ENCODE measurements at places on chromosomes 2 and 18.

GRCh38 chr2:177242121-177242987 lies 22.2 kb downstream of the NFE2L2 start:
- H3K4me1 ChIP-seq: peaks cover 30% of the 10 kb centered on the region
- H3K4me3 ChIP-seq: peak overlapping the region; percentile 23
- H3K27me3 ChIP-seq: no peaks in the 10 kb centered on the region
- H3K36me3 ChIP-seq: no peaks in the 10 kb centered on the region
- H3K27ac ChIP-seq: peak overlapping the region; percentile 94

DNA sequence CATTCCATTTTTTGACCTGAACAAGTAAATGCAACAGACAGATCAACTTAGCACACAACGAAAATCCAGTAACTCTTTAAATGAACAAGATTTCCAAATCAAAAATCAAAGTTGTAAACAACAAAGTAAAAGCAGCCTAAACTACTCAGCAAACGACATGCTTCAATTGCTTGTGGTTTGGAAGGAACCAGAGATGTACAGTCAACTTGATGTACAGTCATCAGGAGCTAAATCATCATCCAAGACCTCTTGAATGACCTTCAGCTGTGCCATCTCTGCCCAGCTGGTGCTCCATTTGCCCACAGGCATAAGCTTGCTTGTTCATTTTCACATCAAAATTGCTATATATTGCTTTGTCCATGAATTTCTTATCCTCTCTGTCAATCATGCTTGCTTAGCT lies 109.8 kb downstream of the UPP2 start:
- no peaks in the 10 kb centered on the region for H3K27me3 ChIP-seq
- H3K4me3 ChIP-seq: no peak overlapping the region
- H3K27ac ChIP-seq: no peak overlapping the region

GRCh38 chr18:69787825-69788547 lies 159.7 kb downstream of the CD226 start:
- H3K27me3 ChIP-seq: no peaks in the 10 kb centered on the region
- no peaks in the 10 kb centered on the region for H3K4me1 ChIP-seq
- H3K36me3 ChIP-seq: no peaks in the 10 kb centered on the region
- H3K27ac ChIP-seq: no peak overlapping the region
- no peak overlapping the region for H3K4me3 ChIP-seq

GRCh38 chr2:42960002-42960841 lies 167.8 kb upstream of the HAAO start:
- no peak for DNase-seq
- peaks cover 35% of the 10 kb centered on the region for H3K4me1 ChIP-seq
- no peak overlapping the region for H3K4me3 ChIP-seq
- no peaks in the 10 kb centered on the region for H3K27me3 ChIP-seq
- H3K36me3 ChIP-seq: no peaks in the 10 kb centered on the region

DNA sequence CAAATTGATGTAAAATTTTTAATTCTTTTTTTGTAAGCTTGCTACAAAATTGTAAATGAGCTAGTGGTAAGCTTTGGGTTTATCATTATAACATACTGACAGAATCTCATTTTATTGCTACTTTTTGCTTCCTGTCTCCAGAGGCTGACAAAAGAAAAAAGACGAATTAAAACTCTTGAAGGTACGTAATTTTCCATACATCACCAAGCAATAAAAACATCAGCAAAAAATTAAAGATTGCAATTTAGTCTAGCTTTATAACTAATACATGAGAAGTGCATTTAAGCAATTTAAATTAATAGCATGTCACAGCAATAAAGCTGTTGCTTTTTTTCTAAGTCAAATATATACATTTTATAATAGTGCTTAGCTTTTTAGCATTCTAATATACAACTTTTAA lies 94.6 kb upstream of the SNTG2 start:
- DNase-seq: no peak
- H3K27me3 ChIP-seq: no peaks in the 10 kb centered on the region
- H3K27ac ChIP-seq: no peak overlapping the region
- no peak overlapping the region for H3K4me3 ChIP-seq
- no peaks in the 10 kb centered on the region for H3K4me1 ChIP-seq

DNA sequence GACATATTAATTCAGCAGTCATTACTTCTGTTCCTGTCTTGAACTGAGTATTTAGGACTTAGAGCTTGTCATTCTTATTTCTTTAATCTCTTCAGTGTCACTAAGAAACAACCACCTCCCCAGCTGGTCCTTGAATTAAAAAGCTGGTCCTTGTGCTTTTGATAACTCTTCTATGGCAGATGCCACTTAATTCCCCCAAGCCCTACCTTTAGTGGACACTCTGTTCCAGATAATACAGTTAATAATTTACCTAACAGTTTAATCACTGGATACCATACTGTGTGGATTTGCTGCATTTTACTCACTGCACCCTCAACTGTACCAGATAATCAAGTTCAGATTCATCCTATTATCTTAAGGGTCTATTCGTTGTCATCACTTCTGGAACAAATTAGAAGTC lies 73.1 kb downstream of the SKA1 start:
- H3K36me3 ChIP-seq: no peaks in the 10 kb centered on the region
- H3K4me1 ChIP-seq: no peaks in the 10 kb centered on the region
- DNase-seq: no peak
- H3K27me3 ChIP-seq: no peaks in the 10 kb centered on the region
- no peak overlapping the region for H3K4me3 ChIP-seq

DNA sequence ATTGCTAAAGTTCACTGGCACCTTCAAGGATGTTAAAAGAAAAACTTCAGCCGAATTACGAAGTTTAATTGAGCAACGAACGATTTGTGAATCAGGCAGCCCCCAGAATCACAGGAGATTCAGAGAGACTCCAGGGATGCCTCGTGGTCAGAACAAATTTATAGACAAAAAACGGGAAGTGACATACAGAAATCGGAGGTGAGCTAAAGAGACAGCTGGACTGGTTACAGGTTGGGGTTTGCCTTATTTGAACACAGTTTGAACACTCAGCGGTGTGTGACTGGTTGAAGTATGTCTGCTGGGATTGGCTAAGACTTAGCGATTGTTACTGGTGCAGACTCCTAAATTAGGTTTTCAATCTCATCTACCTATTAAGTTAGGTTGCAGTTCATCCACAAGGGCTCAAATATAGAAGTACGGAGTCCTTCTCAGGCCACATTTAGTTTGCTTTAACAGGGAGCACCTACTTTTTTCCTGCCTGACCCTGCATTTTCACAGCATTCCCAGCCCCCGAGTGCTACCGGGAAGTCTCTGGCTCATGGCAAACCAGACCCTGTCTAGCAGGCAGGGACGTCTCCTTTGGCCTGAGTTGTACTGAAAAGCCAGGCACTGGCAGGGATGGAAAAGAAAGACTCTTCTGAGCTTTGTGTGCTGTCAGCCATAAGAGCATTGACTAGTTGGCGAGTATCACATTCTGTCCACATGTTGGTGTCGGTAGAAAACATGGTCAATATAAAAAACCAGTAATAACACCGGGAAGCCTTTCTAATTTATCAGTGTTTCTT lies 41.1 kb downstream of the CDCA7 start:
- H3K4me3 ChIP-seq: no peak overlapping the region
- DNase-seq: no peak
- H3K27me3 ChIP-seq: no peaks in the 10 kb centered on the region
- H3K27ac ChIP-seq: no peak overlapping the region
- no peaks in the 10 kb centered on the region for H3K4me1 ChIP-seq
- H3K36me3 ChIP-seq: no peaks in the 10 kb centered on the region

DNA sequence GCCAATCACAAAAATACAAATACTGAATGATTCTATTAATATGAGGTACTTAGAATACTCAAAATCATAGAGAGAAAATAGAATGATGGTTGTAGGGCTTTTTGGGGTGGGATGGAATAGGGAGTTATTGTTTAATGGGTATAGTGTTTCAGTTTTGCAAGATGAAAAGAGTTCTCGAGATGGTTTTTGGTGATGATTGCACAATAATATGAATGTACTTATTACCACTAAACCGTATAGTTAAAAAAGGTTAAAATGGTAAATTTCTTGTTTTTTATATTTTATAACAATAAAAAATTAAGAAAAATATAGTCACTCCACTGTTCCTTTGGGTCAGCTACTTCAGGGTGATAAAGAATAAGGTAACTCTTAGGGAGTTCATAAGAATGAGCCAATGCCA lies 560.1 kb downstream of the TDRD15 start:
- no peaks in the 10 kb centered on the region for H3K27me3 ChIP-seq
- no peak overlapping the region for H3K27ac ChIP-seq
- no peaks in the 10 kb centered on the region for H3K4me1 ChIP-seq

- DNase-seq: peak; percentile 77
- peak overlapping the region; percentile 97 for H3K27ac ChIP-seq
- peaks cover 2% of the 10 kb centered on the region for H3K4me1 ChIP-seq
- peak overlapping the region; percentile 77 for H3K4me3 ChIP-seq
- H3K36me3 ChIP-seq: no peaks in the 10 kb centered on the region
- no peaks in the 10 kb centered on the region for H3K27me3 ChIP-seq
These were observed 1.6 kb downstream of the BAZ2B start for GRCh38 chr2:159614534-159615366.

- no peaks in the 10 kb centered on the region for H3K4me1 ChIP-seq
- H3K4me3 ChIP-seq: no peak overlapping the region
- no peaks in the 10 kb centered on the region for H3K27me3 ChIP-seq
- no peaks in the 10 kb centered on the region for H3K36me3 ChIP-seq
- DNase-seq: no peak
These were observed 45.1 kb downstream of the DPYSL5 start for GRCh38 chr2:26892922-26893524.

- H3K4me3 ChIP-seq: no peak overlapping the region
- H3K27ac ChIP-seq: no peak overlapping the region
- DNase-seq: no peak
- H3K27me3 ChIP-seq: peaks cover 12% of the 10 kb centered on the region
- H3K4me1 ChIP-seq: peaks cover 3% of the 10 kb centered on the region
- no peaks in the 10 kb centered on the region for H3K36me3 ChIP-seq
These were observed 2.8 kb upstream of the CDCA7 start for GRCh38 chr2:173351879-173352278.

DNA sequence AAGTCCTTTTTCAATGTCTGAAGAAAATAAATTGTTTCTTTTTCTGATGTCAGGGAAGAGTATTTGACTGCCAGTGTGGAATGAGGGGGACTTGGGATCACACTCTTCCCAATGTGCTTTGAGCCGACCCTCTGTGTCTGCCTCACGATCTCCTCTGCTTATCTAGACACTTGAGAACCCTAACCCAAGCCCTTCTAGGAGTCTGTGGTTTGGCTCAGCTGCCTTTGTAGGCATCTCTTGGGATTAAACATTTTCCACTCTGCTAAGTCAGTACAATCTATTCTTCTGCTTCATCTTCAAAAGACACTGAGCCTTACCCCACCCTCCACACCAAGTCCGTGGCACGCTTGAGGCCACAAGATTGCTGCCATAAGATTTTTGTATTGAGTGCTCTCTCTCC lies 19.4 kb downstream of the FAM110C start:
- no peak for DNase-seq
- no peak overlapping the region for H3K27ac ChIP-seq
- no peak overlapping the region for H3K4me3 ChIP-seq
- no peaks in the 10 kb centered on the region for H3K27me3 ChIP-seq
- H3K4me1 ChIP-seq: no peaks in the 10 kb centered on the region

- H3K36me3 ChIP-seq: no peaks in the 10 kb centered on the region
- DNase-seq: no peak
- no peaks in the 10 kb centered on the region for H3K4me1 ChIP-seq
- H3K27ac ChIP-seq: no peak overlapping the region
- H3K4me3 ChIP-seq: no peak overlapping the region
These were observed 55.5 kb upstream of the ACVR2A start for GRCh38 chr2:147789287-147789686.

DNA sequence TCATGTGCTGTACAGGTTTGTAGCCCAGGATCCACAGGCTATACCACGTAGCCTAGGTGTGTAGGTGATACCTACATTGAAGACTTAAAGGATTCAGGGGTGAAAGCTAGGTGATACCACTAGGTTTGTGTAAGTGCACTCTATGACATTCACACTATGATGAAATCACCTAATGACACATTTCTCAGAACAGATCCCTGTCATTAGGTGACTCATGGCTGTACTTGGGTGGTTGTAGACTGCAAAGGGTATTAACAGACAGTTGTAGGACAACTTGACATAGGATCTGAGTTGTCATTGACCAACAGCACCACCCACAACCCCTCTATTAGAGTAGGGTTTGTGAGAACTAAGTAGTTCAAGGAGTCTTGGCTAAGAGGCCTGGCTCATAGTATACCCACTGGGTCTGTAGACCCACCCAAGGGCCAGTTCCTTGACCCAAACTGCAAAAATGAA lies 27.7 kb upstream of the SMCHD1 start:
- H3K27me3 ChIP-seq: no peaks in the 10 kb centered on the region
- no peak overlapping the region for H3K4me3 ChIP-seq
- H3K4me1 ChIP-seq: no peaks in the 10 kb centered on the region
- no peak for DNase-seq
- no peaks in the 10 kb centered on the region for H3K36me3 ChIP-seq

DNA sequence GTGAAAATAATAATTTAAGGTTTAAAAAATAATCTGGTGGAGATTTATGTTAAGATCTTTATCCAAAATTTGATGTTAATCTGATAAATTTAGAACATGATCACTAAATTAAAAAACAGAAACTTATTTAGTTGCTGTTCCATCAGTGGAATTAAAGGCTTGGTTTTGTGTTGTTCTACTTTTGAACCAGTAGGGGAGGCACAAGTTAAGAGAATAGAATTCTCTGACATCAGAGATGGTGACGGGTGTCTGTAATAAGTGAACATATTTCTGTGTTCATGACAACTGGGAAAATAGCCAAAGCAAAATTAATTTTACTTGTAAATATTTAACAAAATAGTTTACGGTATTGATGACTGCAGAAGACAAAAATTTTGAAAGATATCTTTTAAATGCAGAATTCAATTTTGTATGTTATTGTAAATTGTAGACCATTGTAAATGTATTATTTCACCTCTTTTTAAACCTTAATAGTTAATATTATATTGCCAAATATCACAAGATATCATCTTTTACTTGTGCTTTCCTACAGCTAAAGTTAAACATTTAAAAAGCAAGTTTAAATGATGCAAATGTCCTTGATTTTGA lies 106.0 kb downstream of the UBR3 start:
- no peak overlapping the region for H3K4me3 ChIP-seq
- H3K27ac ChIP-seq: no peak overlapping the region
- DNase-seq: no peak
- H3K4me1 ChIP-seq: no peaks in the 10 kb centered on the region

DNA sequence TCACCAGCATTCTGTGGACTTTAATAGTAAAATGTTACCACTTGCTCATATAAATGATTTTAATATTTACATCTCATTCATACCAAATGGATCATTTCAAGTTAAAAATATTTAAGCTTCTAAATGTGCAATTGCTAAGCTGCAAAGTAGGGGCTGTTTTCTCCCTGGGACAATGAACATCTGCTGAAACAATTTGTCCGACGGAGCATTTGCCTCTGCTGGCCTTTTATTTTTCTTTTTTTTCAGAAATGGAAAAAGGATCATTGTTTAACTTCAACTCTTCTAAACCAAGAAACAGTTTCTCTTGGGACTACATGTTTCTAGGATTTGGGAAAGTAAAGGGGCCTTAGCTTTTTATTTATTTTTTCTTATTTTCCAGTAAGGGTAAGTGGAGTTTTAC lies 43.8 kb upstream of the ITPRID2 start:
- H3K4me1 ChIP-seq: no peaks in the 10 kb centered on the region
- H3K27ac ChIP-seq: no peak overlapping the region
- H3K36me3 ChIP-seq: no peaks in the 10 kb centered on the region

DNA sequence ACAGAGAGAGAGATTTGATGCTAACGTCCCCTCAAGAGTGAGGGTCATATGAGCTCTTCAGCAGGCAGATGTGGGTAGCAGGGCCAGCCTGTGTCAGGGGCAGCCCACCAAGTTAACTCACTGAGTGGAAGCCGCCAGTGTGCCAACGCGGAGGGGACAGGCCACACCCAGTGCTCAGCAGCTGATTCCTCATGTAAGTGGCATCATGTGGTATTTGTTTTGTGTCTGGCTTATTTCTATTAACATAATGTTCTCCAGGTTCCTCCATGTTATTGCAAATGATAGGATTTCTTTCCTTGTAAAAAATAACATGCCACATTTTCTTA lies 4.0 kb downstream of the IMP4 start:
- H3K4me1 ChIP-seq: peaks cover 13% of the 10 kb centered on the region
- peaks cover 31% of the 10 kb centered on the region for H3K36me3 ChIP-seq
- no peak for DNase-seq
- H3K4me3 ChIP-seq: no peak overlapping the region
- H3K27me3 ChIP-seq: no peaks in the 10 kb centered on the region

Measured in ascending aorta (tissue), 2 donors.